Inflammatory macrophage (primary cell): ENCODE measurements at places on chromosomes 7 and 10.

- peak; percentile 72 for DNase-seq
Observed at GRCh38 chr10:93386631-93387369, 95.3 kb downstream of the MYOF start.

DNA sequence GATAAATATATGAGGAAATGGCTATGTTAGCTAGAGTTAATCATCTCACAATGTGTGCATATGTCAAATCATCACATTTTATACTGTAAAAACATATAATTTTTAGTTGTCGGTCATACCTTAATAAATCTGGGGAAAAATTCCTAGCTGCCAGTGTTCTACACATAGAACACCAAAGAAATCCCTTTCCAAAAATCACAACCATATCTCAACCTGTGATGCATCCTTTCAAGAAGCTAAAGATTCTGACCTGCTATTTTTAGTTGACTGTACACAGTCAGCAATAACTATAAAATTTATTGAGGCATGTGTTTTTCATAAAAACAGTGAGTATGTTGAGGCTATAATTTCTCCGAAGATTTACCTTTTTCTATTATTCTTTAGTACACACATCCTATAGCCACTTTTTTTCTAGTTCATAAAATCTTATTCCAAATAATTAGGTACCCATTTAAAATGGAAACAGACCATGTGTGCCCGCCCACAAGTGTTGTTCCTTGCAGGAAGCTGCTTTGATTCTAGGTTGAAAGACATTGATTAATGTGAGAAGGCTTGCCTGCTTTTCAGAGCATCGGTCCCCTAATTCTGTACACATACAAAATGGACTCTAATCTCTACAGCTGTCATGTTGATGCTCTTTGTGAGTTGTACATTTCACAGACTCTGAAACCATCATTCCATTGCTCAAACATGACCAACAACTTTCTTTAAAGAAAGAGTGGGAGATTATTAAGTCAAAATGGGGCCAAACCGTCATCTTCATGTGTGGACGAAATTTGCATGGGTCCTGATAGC is 117.5 kb upstream of the LRRN3 start:
- DNase-seq = no peak

DNA sequence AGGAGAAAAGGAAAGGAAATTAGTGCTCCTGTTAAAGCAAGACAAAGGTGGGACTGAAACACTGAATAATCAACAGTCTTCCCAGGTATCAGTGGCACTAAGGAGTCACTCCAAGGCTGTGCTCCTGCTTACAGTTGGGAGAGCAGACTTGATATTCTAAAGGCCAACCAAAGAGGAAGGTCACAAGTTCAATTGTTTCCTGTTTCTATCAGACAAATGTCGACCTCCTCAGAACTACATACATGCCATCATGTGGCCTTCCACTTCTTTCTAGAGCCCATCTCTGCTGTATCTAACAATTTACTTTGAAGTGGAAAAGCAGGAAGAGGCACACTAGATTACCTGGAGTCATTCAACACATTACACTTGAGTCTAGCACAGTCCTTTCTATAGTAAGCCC is 3.4 kb downstream of the ZNF239 start:
- DNase-seq = peak; percentile 32

DNA sequence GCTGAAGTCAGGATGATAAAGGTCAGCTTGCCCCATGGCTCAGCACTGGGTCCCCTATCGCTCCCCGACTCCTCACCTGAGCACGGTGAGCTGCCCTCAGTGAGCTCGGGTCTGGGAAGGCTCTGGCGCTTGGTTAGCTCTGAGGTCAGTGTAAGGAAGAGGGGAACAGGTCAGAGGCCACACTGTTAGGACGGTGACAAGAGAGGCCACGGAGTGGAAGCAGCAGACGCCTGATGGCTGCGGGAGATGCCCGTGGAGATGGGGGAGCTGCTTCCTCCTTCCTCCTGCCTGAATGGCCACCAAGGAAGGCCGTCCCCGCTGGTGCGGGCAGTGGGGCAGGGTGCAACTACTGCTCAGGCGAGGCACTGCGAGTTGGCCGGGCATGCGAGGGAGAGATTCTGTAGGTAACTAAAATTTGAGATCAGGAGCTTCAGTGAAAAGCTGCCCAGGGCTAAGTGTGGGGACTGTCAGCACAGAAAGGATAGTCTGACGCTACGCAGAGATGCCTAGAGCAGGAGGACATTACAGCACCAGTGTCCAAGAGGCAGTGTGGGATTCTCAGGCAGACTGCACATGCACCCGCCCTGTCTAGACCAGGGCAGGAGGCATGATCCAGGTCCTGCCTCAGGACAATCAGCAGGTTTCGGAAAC is 231.3 kb upstream of the GRB10 start:
- no peak for DNase-seq

DNA sequence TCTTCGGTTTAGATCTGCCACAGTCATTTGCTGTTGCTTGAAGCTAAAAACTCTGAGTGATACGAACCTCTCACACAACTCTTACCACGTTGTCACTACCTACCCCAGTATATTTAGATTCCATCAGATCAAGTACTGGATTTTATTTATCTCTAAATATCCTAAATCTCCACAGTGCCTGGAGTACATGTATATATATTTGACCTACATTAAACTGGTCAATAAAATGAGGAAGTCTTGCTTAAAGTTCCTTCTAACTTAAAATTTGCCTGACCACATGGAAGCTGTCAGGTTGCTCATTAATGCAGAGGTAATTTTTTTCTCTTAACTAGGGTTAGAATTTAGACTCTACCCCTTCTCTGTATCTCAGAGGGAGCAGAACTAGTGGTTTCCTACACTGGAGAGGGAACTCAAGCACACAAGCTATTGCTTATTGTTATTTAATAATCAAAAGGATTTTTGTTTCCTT is 3.1 kb upstream of the MACC1 start:
- peak; percentile 48 for DNase-seq

- no peak for DNase-seq
Observed at GRCh38 chr7:3415861-3416312, 114.8 kb downstream of the SDK1 start.

- DNase-seq = peak; percentile 58
Observed at GRCh38 chr7:150986099-150986512, 4.7 kb upstream of the NOS3 start.

DNA sequence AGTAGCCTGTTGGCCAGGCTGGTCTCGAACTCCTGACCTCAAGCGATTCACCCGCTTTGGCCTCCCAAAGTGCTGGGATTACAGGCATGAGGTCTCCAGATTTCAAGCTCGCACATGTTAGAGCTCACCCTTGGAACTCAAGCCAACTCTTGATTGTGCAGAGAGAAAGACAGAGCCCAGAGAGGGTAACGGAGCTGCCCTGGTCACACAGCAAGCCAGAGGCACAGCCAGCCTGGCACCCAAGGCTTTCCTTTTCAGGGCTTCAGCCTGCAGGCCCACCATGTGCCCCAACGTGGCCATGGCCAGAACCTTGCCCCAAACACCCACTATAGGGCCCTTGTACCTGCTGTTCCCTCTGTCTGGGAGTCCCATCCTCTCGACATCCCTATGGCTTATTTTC is 49.1 kb upstream of the CUX1 start:
- DNase-seq = no peak

GRCh38 chr10:112250555-112250954 is 32.6 kb upstream of the TECTB start:
- DNase-seq = no peak

- no peak for DNase-seq
Observed at GRCh38 chr7:4202954-4203353, 479.1 kb upstream of the FOXK1 start.

GRCh38 chr7:40996233-40996677 is 706.6 kb downstream of the INHBA start:
- no peak for DNase-seq
